Stimulated activated CD4-positive, alpha-beta T cell treated with anti-CD3 and anti-CD28 coated beads, Interleukin-1b, Interleukin-23, amount 100 ng/mL, for 1 hour (primary cell): ENCODE measurements at places on chromosomes 12 and 14.

GRCh38 chr12:49888461-49889151 is 15.1 kb downstream of the FAIM2 start:
- DNase-seq: no peak

DNA sequence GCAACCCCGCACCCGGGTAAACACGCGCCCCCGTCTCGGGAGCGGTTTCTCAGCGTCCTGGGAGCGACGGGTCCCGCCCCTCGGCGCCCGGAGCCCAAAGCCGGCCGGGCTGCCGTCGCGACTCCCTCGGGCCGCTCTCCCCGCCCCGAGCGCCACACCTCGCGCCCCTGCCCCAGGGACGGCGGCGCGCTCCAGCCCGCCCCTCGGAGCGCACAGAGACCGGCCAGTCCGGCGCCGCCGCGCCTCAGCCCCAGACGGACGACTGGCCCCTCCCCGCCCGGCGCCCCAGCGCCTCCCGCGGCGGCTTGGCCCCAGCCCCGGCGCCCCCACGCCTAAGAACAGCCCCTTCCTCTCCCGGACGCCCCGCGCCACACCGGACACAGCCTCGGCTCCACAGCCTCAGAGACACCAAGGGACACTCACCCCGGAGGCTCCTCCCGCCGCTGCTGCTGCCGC is 411 bp downstream of the BTBD7 start:
- no peak for DNase-seq

DNA sequence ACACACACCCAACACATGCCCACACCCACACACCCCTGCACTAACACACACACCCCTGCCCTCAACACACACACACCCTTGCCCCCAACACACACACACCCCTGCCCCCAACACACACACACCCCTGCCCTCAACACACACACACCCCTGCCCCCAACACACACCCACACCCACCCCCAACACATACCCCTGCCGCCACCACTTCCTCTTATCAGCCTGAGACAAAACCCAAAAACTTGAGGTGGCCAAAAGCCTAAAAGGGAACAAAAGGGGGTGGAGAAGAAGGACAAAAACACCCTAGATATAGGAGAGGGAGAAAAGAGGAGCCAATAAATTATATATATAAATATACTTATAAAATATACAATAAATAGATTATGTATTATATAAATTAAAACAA is 9.1 kb upstream of the DEGS2 start:
- DNase-seq: no peak

DNA sequence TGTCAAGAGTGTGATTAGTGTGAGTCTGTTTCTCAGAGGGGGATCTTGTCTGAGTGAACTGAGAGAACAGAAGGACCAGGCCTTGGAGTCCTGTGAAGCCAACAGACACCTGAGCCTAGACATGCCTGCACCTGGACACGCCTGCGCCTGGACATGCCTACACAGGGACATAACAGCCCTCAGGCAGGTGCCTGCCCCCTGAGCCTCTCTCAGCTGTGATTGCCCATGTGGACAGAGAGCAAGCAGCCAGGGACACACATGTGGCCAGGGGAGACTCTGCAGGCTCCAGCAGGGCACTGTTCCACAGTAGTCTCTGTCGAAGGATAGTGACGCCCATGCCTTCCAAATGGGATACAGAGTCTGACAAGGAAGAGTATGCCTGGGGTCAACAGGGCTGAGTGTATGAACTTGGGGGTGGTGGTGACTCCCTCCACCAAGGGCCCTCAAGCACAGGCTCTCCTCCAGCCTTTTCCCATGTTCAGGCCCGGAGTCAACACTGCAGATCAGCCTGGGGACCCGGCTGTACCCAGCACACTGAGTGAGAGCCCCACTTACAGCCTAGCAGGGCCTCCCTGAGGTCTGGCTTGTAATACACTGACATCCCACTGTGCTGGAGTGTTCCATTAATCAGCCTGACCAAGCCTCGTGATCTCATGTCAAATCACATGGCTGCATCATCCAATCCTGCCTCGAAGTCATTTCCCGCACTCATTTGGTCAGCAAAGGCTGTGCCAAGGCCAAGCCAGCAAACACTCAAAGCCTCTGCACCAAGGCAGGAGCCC is 173.0 kb downstream of the CALM1 start:
- DNase-seq: no peak

DNA sequence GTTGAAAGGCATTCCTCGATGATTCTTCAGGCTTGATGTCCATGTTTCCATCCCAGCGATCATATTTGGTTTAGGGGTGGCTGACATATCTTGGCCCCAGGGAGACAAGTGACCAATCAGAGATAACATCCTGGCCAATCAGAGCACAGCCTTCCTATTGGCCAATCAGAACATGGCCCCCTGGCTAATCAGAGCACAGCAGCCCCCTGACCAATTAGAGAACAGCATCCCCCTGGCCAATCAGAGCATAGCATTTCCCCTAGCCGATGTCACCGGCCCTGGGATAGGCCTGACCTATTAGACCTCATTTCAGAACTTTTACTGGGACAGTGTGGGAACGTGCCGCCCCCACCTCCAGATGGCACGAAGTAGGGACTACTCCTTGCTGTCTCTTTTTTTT is 182.2 kb downstream of the AACS start:
- no peak for DNase-seq

DNA sequence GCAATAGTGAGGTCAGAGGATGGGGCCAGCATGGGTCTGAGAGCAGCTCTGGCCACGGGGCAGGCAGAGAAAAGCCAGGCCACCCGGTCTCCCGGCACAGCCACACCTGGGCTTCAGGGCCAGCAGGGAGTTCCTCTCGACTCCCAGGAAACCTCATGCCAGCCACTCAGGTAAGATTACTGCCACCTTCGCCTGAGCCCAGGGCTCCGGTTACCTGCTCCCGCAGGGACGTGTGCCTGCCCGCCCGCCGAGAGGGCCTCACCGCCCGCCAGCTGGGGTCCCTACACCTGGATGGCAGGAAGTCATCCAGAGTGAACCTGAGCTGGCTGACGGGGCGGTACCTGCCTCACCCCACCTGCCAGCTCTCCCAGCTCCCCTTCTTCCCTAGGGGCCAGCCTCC is 7.3 kb downstream of the JAG2 start:
- DNase-seq: no peak

DNA sequence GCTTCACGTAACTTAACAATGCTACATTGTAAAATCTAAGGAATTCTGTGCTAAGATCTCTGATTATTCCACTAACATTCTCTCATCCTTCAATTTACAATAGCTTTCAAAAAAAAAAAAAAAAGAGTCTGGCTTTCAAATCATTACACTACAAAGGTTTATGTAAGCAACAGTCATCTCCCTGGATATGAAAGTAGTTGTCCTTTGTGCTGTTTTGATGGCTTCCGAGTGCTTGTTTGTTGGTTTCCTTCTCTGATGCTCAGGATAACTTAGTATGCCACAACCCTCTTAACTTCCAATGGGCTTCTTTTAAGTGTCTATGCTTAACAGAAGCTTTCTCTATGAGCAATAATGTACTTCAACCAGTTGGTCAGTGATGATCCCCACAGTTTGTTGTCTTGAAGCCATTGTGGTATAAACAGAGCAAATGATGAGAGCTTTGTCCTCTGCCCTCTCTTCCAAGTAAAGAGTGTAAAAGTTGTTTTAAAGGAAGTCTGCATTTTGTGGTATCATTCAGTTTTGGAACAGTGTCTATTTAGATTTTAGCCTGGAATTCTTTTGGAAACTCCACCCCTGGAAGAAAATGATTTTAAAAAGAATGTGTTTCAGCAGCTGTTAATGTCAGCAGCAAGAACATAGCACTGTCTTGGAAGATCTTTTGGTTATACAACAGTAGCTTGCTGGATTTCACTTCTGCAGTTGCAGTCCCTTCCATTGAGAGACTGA is 396.1 kb upstream of the RGS6 start:
- DNase-seq: no peak

GRCh38 chr12:127459166-127459565 is 807.8 kb upstream of the TMEM132C start:
- no peak for DNase-seq

DNA sequence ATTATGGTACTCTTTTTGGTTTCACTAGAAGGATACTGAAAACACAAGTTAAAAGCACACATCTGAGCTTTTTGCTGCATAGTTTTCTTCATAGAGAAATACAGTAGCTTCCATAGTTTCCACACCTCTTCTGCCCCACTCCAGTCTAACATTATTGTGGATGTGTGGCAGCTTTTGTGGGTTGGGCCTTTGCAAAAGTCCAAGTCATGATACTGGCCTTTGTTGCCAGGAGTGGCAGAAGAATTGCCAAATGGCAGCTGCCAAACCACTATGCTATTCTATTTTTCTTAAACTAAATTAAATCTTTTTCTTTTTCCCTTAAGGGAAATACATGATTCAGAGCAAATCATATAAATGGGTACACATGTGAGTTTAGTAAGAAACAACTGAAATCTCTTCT is 114.8 kb downstream of the PLEKHA5 start:
- DNase-seq: no peak

- DNase-seq: no peak
Measured at GRCh38 chr14:43483415-43483814, 1023.7 kb downstream of the FSCB start.

- no peak for DNase-seq
Measured at GRCh38 chr12:32671930-32672780, 6.9 kb upstream of the DNM1L start.

DNA sequence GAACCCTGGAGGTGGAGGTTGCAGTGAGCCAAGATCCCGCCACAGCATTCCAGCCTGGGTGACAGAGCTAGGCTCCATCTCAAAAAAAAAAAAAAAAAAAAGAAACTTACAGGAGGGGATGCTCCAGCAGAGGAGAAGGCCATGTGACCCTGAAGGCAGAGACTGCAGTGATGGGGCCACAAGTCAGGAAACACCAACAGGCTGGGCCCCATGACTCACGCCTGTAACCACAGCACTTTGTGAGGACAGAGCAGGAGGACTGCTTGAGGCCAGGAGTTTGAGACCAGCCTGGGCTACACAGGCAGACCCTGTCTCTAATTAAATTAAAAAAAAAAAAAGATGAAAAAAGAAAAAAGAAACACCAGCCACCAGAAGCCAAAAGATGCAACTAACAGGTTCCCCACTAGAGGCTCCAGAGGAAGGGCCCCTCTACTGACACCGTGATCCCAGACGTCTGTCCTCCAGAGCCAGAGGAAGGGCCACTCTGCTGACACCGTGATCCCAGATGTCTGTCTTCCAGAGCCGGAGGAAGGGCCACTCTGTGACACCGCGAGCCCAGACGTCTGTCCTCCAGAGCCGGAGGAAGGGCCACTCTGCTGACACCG is 9.1 kb upstream of the GLT1D1 start:
- DNase-seq: no peak

DNA sequence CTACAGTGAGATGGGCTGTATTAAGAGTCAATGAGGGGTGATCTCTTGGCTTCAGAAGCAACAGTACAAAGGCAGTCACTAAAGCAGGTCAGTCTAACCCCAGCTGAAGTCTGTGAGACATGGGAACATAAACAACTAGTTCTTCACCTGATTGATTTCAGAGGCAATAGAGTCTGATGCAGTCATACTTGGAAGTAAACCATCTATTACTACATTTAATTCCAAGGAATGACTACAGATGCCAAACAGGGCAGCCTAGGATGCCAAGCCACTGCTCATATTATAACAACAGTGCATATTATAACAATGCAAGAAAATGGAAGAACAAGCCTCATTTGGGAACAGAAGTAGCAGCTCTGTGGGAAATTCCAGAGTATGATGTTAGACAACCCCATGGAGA is 35.8 kb downstream of the GRIN2B start:
- DNase-seq: no peak

GRCh38 chr12:103652808-103653207 is 65.7 kb downstream of the STAB2 start:
- no peak for DNase-seq

- no peak for DNase-seq
Measured at GRCh38 chr14:99393059-99393655, 87.5 kb downstream of the SETD3 start.

- no peak for DNase-seq
Measured at GRCh38 chr14:44463356-44464004, 43.6 kb downstream of the FSCB start.

GRCh38 chr12:92438641-92439419 is 264.0 kb upstream of the PLEKHG7 start:
- DNase-seq: no peak

DNA sequence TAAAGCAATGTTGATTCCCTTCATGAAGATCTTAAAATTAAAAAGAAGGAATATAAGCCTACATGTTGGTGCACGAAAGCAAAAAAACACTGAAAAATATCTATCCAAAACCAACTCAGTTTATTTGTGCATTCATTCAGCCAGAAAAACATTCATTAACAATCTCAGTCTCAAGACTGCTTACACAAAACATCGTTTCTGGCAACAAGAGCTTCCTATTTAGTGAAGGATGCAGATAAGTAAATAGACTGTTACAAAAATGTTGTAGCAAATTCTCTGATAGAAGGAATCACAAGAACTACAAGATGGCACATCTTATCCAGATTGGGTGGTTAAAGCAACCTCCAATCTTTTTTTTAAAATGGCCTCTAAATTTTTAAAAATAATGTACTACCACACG is 69.7 kb upstream of the DCN start:
- DNase-seq: no peak

- no peak for DNase-seq
Measured at GRCh38 chr12:97308576-97309198, 153.9 kb upstream of the RMST start.

DNA sequence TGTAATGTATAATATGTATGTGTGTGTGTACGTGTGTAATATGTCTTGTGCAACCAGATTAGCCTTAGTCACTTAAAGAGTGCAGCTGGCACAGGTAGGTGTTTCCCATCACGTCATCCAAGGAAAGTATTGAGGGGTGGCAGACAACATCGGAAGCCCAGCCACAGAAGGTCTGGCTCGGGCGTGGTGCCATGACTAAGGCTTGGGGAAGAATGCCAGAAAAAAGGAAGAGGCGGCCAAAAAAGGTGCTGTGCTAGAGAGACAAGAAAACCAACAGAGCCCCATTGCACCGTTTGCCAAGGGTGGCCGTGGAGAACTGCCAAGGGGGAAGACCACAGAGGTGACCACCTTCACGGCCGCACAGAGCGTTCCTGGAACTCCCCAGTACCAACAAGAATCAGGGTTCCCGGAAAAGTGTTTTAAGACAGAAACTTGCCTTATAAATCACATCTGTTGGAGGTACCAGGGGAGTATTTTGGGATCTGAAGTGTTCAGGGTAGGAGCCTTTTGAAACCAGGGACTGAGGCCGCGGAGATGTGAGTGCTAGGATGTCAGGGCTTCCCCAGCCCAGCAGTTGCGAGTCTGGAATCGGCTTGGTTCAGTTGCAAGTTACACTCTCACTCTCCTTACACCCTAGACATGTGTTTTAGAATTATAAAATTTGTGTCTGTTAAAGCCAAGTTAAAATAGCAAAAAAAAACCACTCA is 131.2 kb upstream of the DYRK2 start:
- no peak for DNase-seq

- no peak for DNase-seq
Measured at GRCh38 chr12:92223481-92223880, 77.8 kb upstream of the BTG1 start.
